ENCODE measurements at places on chromosomes 4 and X.

DNA sequence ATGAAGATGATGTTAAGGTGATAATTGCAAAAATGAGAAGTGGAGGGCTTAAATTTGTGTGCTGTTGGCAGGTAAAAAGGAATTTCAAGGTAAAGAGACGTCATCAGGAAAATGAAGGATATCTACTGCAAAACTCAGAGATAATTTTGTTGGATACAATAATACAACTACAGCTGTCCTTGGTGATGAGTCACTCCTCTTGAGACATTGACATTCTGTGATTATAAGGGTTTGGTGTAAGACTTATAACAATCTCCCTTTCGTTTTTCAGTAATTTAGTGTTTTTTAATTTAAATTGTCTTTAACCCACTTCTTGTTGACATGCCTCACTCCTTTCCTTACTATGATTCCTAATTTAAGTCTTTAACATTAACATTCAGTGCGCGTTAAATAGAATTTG lies 1074.1 kb upstream of the SLIT2 start:
- DNase-seq = peak; percentile 17

DNA sequence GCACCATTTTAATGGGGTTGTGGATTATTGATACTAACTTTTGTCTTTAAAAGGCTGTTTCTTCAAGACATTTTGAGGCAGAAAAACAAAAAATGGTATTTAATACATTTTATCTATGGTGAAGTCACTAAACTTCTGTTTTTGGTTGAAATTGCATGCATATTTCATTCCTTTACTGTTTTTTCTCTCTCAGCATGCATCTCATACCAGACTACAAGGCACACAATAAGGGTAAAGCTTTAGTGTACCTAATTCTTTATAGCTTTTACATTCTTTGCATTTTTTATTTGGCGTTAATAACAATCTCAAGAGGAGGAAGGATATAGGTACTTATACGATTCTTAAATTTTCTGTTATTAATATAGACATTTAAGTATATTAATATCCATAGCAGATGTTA lies 151.0 kb upstream of the DKK2 start:
- DNase-seq = no peak

DNA sequence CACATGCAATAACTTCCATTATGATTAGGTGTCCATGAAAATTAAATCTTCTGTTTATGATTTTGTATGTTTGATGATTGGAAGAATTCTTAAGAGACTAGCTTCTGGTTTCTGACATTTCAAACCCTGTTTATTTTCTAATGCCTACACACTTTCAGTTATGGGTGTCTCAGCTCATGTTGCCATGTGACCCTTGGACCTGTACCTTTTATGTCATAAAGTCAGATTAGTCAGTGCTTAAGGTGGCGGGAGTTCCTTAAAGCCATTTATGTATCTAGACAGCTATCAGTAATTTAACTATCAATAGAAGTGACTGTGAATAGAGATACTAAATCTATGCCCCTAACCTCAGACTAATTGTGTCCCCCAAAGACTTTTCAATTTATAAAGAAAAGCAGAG lies 155.6 kb downstream of the GBA3 start:
- no peak for DNase-seq

GRCh38 chrX:122572461-122572860 lies 611.6 kb upstream of the GRIA3 start:
- no peak for DNase-seq

DNA sequence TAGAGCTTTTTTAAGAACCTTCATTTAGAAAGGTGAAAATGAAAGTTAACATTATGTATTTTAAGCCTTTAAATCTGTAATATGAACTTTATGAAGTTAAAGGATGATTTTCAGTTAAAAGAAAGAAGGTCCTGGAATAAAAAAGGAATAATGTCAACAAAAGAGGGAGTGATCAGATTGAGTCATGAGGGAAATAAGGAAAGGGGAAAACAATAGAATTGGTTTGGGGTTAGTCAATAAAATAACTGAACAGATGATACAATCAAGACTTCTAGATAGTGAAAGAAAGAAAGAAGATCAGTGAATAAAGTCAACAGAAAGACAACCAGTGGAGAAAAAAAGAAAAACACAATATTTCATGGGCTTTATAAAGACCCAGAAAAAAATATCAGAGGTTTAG lies 291.6 kb upstream of the ARSJ start:
- DNase-seq = no peak

DNA sequence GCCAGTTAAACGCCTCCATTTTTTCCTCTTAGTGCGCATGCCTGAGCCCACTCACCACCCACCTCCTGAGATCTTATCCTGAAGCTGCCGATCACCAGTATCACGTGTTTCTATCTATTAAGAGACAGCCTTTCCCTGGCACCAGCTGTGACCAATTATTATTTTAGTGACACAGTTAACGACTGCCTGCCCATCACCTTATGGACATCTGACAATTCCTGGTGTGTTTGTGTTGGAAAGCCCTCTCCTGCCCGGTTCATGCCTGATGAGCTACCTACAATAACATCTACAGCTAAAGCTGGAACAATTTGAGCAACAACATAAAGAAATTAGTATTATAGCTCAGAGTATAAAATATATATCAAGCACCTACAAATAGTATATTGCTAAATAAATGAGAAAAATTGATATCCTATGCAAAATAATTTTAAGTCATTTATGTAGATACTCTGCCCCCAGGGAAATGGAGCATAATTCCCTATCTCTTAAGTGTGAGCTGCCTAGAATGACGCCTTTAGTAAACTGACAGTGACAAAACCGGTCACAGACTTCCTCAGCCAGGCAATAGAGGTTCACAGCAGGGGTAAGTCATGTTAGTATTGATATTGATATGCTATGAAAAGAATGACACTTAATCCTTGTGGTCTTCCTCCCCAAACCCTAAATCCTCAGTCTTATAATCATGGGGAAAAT lies 862.2 kb downstream of the TRAM1L1 start:
- no peak for DNase-seq

DNA sequence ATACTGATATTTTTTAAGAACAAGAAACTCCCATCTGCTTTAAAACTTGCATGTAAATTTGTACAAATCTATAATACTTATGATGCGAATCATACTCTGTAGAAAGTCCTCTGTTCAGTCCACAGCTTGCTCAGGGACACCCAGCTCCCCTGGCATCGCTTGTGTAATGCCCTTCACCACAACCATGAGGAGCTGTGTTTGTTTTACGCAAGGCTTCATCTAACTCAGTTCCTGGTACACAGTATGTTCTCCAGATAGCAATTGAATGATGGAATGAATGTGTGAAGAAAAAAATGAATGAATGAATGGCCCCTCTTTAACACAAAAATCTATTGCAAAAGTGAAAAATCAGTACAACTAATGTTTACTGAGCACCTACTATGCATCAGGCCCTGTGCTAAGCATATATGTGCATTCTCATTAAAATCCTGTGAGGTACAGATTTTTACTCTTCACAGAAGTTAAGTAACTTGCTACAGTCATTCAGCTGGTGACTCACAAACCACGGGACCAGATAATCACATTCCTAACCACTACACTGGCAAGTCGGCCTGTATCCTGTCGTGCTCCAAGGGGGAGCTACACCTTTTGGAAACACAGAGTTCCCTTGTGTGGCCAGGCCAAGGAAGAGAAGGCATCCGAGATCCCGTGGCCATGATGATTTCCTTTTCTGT lies 58.7 kb upstream of the KDR start:
- peak; percentile 93 for DNase-seq

DNA sequence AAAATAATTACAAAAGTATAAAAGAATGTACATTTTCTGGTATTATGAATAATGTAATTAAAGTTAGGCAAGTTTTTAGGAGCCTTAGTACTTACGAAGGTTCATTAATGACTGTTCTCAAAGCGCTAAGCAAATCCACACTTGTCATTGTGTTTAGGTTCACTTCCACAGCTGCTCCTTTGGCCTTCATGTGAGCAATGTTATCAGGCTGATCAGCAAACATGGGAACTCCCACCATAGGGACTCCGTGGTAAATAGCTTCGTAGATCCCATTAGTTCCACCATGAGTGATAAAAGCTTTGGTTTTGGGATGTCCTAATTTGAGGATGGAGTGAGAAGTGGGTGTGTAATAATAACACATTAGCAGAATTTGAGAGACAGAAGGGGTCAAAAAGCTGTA lies 45.1 kb downstream of the UGT2A2 start:
- DNase-seq = no peak

GRCh38 chr4:120399826-120400225 lies 333.2 kb upstream of the MAD2L1 start:
- peak; percentile 42 for DNase-seq

DNA sequence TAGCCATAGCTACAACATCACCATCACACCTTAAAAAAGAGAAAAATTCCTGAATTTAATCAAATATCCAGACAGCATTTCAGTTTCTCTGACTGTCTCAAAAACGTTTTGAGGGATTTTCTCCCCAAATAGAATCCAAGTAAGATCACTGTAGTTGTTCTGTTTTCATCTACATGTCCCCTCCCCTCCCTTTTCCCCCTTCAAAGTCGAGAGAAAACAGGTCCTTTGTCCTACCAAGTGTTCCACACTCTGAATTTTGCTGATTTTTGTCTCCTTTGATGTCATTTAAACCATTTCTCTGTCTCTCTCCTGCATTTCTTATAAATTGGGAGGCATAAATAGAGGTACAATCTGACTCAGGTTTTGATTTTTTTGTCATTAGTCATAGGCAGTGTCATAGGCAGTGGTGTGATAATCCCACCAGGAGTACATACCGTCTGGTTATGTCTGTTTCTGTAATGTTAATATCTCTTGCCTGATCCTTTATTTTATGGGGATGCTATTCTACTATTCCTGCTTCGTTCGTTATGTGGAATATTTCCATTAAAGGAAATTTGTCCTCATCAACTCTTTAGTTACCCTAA lies 348.6 kb downstream of the PTTG2 start:
- DNase-seq = peak; percentile 42

GRCh38 chr4:6092131-6092530 lies 73.9 kb upstream of the C4orf50 start:
- DNase-seq = no peak

DNA sequence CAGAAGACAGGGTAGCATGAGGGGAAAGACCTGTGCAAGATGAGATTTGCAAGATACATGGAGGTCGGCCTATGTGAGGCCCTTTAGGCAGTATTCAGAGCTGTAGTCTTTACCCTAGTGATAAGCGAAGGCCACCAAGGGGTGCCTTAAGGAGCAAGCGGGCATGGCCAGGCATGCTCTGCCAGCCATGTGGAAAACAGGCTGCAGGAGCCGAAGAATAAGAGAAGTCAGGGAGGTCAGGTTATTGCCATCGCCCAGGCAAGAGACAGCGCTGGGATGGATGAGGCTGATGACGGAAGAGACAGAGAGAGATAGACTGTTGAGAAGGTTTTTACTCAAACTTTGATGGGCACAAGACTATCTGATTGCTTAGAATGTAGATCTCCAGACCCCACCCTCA lies 7.0 kb upstream of the FATE1 start:
- no peak for DNase-seq

GRCh38 chrX:4186331-4186730 lies 472.9 kb upstream of the PRKX start:
- DNase-seq = no peak

- DNase-seq = no peak
Measured at GRCh38 chr4:185638548-185639301, 103.4 kb upstream of the PDLIM3 start.

GRCh38 chr4:2354118-2354517 lies 64.3 kb downstream of the ZFYVE28 start:
- peak; percentile 34 for DNase-seq
